ENCODE measurements at places on chromosomes 5 and 9.

GRCh38 chr9:121107029-121107428 is 32.3 kb downstream of the CNTRL start:
- peak; percentile 47 for DNase-seq

GRCh38 chr5:134086225-134086942 is 28.1 kb upstream of the TCF7 start:
- DNase-seq = no peak

DNA sequence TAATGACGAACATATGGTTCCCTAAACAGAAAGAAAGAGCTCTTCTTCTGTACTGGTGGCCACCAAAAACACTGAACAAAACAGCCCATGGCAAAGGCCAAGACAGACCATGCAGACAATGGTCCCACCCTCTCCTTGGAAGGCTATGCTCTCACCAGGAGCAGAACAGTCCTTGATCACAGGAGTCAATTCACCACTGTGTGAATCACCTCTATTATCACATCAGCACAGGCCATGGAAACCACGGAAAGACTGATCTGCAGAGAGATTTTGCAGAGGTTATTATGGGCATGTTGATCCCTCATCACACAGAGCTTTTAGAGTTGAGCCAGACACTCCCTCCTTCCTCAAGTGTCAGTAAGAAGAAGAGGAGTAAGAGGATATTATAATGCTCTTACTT is 134.0 kb upstream of the RASEF start:
- DNase-seq = no peak

DNA sequence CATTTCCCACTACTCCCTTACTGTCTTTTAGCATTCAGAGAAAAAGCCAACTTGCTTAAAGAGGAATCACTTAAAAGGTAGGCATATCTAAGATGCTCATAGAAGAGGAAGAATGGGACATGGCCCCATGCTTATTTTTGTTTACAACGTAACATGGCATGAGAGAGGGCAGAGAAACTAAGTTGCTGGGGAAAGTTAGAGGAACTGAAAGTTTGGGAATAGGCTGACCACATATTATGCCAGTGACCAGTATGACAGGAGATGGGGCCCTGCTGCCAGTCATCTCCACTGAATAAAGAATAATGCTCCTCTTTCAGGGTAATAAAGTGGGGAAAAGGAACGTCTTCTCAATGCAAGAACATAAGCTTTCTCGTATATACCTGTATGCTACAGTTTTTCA is 1.9 kb downstream of the PLPP6 start:
- no peak for DNase-seq

DNA sequence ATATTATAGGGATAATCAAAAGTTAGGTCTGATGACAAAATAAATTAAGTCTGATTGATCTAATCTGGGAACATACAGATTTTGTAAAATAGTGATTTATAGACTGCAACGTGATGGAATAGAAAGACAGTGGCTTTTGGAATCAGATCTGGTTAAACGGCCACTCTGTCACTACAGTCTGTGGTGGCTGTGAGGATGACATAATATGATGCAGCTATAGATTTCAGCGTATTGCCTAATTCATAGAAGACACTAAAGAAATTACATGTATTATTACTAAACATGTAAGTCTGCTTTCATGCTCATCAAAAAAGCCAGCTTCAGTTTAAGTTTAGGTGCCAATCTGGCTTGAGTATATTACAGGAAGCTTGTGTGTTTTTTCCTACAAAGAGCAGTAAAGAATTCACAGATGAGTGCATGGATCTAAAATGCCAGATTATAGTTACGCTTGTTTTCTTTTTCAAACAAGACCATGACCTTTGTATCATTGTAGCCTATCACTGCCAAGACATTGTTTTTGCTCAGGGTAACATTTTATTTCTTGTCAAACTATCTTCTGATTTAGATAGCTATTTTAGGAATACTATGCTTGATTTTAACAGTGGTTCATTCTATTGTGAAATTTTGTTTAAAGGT is 25.7 kb downstream of the CPEB4 start:
- DNase-seq = no peak

GRCh38 chr9:80839821-80840675 is 849.3 kb downstream of the TLE1 start:
- DNase-seq = no peak

DNA sequence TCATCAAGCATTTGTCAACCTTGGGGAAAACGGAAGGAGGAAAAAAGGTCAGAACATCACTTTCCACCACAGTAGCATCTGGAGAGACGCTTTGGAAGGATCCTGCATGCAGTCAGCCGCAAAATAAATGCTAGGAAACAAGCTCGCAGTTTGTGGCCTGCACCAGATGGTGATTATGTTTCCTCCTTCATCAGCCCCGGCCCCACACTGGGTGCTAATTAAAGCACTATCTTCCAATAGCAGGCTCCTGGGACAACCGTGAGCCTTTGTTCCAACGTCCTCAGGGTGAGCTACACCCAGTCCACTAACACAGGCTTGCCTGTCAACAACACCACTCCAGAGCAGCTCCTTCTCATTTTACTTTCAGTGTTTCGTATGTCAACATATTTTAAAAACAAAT is 64.0 kb downstream of the RNF130 start:
- no peak for DNase-seq

GRCh38 chr5:125833398-125833797 is 589.8 kb upstream of the GRAMD2B start:
- DNase-seq = no peak

GRCh38 chr5:172740428-172741205 is 30.4 kb downstream of the DUSP1 start:
- DNase-seq = peak; percentile 48

DNA sequence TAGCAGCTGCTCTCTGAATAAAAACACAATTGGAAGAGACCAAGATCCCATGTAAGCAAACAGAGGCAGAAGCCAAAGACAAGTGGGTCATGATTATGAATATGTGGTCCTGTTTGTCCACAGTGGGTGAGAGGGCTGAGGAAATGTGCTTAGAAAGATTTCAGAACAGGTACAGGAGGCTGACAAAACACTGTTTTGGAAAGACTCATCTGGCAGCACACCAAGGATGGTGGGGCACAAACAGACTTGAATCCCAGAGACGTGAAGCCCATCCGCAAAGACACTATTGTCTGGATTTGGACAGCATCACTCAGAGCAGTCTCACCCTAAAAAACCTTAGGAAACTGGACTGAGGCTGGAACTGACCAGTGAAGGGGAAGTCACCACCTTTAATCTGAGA is 85.0 kb downstream of the ADRB2 start:
- DNase-seq = no peak

DNA sequence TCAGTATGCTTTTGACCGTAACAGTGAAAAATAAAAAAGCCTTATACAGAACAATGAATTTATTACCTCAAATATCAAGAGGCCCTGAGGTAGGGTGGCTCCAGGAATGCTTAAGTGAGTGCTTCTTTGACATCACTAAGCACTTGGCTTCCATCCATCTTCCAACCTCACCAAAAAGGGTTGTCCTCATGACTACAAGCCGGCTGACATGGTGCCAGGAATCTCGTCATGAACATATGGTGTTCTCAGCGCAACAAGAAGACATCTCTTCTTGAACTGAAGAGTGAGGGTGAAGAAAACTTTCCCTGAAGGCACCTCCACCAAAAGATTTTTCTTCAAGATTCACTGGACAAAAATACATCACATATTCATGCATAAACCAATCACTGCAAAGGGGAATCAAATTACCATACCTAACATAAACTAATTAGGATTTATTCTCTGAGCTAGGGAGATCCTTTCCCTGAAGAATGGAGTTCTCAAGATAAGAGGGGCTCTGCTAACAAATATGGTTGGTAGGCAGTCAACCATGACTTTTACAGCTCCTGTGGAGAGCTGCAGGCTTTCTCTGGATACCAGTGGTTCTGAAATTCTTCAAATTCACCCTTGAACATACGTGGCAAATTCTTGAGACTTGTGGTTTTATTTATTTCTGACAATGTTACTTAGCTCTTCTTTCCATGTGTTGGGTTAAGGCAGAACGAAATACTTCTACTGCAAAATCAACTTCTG is 49.5 kb downstream of the AGXT2 start:
- DNase-seq = no peak

DNA sequence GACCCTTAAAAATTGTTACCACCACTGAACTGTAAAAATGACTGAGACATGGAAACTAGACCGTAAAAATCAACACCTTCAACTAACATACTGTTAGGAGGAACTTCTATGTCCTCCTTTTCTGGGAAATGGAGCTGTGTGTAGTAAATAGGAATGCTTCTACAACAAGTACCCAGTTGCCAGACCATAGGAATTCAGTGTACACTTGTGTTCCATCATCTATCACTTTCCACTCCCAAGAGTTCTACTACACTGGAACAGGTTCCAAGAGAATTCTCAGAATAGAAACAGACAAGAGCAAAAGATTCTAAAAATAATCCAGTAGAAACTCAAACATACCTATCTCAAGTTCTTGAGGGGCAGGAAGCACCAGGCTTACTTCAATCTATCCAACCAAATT is 23.6 kb downstream of the UBAP2 start:
- DNase-seq = no peak

DNA sequence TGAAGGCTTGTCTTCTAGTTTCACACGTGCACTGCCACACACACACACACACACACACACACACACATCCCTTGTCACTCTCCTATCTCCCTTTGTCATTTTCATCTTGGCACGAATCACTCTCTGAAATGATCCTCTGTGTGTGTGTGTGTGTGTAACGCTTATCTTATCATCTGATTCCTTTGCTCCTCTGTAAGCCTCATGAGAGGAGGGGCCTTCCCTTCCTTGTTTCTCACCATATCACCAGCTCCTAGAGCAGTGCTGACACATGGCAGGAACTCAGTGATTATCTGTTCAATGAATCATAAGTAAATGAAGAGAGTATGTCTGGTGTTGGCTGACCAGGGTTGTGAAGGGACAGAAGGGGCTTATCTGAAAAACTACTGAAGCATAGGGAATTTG is 53.3 kb downstream of the PDE4D start:
- DNase-seq = no peak

DNA sequence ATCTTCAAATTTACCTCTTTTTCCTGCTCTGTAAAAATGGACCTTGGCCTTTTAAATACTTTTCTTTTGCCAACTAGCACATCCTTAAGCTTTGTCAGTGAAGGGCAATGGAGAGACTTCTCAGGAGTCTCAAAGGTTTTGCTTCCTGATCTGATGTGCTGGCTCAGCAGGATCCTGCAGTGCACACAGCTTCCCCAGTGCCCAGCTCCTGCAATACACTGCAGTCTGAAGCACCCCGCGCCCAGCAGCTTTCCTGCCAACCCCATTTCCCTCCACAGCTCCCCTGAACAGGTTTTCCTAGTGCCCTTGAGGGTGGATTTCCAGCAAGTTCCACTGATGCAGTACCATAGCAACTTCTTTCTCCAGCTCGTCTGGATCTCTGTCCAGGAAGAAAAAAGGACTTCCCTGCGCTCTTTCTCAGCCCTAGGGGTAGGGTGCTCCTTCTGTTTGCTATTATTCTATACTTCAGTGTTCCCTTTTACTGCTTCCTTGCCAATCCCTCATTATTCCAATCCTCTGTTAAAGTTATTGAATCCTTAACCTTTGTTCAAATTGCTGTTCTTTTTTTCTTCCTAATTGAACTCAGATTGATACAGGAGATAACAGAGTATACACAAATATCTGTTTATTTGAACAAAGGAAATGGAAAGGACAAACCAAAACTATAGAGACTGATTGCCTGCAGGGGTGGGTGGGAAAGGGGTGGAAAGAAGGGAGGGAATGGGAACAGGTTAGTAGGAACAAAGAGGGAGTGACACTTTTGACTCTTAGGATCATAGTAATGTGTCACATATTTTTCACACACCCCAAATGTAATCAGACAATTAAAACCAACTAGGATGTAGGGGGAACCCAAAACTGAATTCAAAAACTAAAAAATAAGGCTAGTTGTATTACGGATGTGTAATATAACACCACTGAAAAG is 8.5 kb downstream of the SNAPC3 start:
- DNase-seq = no peak

- no peak for DNase-seq
Measured at GRCh38 chr5:81161012-81161601, 72.0 kb upstream of the CKMT2 start.

DNA sequence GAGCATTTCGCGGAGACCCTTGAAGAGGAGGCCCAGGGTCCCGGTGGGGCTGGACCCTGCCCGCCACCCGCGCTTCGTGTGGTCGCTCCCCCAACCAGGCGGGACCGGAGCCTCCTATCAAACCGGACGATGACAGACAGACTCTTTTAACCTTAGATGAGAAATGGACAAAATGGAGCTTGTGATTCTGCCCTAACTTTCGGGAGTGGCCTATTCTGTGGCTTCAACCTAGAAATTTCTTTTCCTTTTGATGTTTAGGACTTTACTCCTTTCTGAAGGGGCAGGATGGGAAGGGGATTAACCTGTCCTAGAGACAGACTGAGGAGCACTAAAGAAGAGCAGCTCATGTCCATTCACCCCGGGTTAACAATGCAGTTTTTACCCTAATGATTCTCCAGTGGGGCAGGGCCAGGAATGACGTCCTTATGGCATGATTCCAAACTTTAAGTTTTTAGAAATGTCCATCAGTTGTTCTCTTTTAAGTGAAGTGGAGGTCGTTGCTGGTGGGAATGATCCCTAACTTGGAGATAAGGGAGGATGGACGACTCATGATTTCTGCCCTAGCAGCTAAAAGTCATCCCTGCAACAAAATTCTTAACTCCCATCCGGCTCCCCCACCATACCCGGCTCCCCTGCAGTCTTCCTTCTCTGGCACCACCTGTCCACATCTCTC is 1.0 kb downstream of the NIPSNAP3A start:
- DNase-seq = no peak

- no peak for DNase-seq
Measured at GRCh38 chr9:137114220-137114612, 317 bp downstream of the DPP7 start.

- no peak for DNase-seq
Measured at GRCh38 chr5:168583742-168584482, 4.7 kb upstream of the PANK3 start.

- no peak for DNase-seq
Measured at GRCh38 chr9:100064872-100065581, 33.8 kb downstream of the ERP44 start.

- no peak for DNase-seq
Measured at GRCh38 chr5:157214861-157215513, 34.3 kb downstream of the ITK start.

GRCh38 chr5:130710596-130710995 is 454.5 kb downstream of the HINT1 start:
- DNase-seq = no peak

GRCh38 chr5:54719384-54720283 is 202.1 kb downstream of the SNX18 start:
- DNase-seq = peak; percentile 20

GRCh38 chr9:127446713-127447415 is 4.3 kb downstream of the RPL12 start:
- DNase-seq = peak; percentile 40

DNA sequence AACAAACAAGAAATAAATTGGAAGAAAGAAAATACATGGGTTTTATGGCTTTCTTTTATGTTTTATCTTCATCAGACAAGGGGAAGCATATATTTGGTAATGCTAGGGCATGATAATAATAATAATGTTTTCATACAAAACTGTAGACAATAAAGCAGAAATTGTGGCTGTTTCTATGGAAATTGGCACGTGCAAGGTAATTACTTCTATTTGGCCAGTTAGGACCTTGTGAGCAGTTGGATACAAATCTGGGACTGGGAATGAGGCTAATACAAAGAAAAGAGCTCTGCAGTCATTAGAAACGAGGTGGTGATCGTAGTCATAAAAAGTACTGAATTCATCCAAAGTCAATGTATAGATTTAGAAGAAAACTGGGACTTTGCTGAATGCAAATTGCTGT is 233.6 kb downstream of the EFNA5 start:
- DNase-seq = no peak

Measured in SW 1271 (cell line).